Fibroblast of upper back skin (primary cell): ENCODE measurements at places on chromosomes 5 and 9.

DNA sequence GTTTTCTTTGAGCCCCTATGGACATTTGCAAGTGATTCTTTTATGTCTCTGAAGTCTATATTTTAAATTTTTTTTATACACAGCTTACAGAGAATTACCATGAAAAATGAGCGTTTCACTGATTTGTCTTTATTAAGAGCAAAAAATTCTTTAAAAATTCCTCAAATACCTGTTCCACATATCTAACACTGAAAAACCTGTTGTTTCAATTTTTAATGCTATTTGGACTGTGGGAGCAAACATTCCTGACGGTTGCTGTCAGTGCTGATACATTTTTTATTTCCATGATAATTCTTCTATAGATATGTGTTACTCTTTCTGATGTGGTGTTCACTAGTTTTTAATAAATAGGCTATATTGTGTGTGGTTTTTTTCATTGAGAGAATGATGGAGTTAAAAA, 199.8 kb downstream of the GDNF start:
- DNase-seq, result peak; percentile 42

- DNase-seq, result peak; percentile 37
Observed at GRCh38 chr9:25918761-25919160, 240.5 kb upstream of the TUSC1 start.

DNA sequence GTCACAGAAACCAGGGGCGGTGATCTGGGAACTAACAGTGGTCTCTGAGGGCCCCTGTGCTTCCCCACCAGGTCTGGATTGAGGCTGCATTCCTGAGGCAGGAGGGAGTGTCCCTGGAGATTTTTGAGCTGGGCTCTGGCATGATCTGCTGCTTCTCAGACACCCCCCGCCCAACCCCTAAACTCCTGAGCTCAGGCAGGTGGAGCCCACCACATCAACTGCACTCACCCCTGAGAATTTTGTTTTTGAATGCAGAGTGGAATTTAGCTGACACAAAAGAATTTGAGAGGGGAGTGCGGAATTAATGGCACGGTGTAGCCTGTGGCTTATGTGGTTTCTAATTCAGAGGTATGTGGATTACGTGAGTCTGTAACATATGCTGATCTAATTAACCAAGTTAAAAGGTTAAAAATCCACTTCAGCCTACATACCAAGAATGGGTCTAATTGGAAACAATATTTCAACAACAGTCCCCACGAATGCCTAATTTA, 23.9 kb upstream of the CTSL start:
- DNase-seq, result peak; percentile 84

DNA sequence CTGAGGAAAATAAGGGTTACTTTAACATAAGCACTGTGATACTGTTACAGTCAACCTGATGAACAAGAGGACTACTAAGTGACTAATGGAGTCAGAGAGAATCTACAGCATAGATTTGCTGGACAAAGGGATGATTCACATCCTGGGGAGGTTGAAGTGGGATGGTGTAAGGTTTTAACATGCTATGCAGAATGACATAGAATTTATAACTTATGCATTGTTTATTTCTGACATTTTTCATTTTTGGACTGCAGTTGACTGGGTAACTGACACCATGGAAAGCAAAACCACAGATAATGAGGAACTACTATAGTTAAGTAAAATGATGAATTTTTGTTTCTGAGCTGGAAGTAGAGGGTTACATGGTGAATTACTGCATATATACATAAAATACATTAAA, 389.2 kb downstream of the MAT2B start:
- peak; percentile 92 for DNase-seq

DNA sequence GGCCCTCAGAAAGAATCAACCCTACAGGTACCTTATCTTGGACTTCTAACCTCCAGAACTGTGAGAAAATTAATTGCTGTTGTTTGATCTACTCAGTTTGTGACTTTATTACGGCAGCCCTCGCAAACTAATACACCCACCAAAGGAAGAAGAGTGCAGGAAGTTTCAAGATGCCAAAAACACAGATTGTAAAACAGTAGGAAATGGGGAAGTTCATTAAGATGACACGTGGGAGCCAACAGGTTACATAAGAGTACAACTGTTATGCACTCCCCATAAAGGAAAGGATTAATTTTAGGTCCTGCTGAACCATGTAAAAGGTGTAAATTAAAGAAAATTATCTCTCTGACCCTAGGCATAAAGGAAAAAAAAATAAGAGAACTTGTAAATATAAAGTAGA, 294.3 kb downstream of the EPB41L4A start:
- DNase-seq, result no peak

- no peak for DNase-seq
Observed at GRCh38 chr5:154196955-154197652, 6.6 kb downstream of the GALNT10 start.

GRCh38 chr5:133750356-133750755, 138.0 kb upstream of the FSTL4 start:
- no peak for DNase-seq

- peak; percentile 40 for DNase-seq
Observed at GRCh38 chr9:130328349-130328801, 62.8 kb downstream of the HMCN2 start.

- DNase-seq, result no peak
Observed at GRCh38 chr5:96579711-96580110, 82.5 kb upstream of the CAST start.

DNA sequence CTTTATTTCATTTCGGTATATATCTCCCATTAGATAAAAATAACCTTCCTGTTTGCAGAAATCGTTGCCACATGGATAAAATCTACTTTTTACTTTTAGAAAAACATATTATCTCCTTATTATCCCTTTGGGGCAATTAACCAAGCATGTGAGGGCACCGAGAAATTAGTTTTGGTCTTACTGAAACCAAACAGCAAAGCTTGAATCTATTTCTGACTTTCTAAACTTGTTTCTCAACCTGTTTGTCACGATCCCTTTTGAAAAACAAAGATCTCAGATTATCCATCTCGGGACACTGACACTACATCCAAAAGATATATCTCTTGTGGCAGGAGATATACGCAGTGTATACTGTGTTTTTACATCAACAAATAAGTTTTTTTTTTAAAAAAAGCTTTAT, 2.3 kb downstream of the TUT7 start:
- DNase-seq, result no peak

DNA sequence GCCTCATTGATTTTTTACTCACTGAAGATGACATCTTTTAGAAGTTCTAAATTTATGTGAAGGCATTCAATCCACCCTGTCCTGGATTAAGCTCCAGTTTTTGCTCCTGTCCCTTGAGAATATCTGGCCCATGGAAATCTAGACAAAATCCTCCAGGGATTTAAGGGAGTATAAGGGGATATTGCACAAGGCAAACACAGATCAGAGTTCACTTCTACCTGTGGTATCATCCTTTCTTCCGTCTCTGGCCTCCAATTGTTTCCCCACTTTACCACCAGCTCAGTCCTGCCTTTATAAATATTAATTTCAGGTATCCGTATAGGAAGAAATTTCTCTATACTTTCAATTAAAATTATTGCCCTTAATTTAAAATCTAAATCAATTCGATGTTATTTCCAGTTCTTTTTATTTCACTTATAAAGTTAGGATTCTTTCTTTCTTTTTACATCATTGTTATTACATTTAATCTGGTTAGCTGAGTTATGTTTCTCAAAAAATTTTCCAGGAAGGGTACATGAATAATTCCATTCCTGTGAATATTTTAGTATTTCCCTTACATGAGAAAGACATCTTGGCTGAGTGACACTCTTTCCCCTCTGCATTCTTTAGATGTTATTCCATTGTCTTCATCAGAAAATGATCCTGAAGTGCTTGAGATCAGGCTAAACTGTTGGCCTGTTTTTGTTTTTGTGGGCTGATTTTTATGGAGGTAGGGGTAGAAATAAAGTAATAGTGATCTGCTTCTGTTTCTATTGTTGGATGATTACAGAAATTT, 194.3 kb upstream of the MAP3K1 start:
- peak; percentile 87 for DNase-seq

DNA sequence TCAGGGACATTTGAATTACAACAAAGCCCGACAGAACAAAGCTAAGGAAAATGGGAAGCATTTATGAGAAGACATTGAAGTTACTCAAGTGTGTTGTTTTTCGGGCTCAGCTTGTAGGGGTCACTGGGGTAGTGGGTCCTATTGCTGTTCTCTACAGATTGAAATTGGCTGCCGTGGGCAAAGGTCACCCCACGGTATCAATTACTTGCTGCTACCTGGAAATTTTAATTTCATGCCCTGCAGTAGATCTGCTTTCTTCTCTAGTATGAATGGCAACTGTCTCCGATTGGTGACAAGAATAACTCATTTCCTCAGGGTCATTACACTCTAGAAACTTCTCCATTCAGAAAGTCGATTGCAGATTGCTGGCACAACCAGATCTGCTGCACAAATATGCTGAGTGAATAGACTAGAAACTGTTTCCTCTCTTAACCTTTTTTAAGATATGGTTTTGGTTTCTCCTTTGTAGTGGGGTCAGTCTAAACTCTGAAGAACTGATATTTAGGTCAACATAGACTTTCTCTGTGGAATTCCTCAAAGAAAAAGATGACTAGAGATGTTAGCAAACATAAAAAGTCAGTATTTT, 454.1 kb downstream of the ARHGEF28 start:
- DNase-seq, result no peak

GRCh38 chr5:97135868-97136267, 6.5 kb downstream of the LIX1 start:
- DNase-seq, result no peak

GRCh38 chr5:36836831-36837230, 39.7 kb upstream of the NIPBL start:
- no peak for DNase-seq

DNA sequence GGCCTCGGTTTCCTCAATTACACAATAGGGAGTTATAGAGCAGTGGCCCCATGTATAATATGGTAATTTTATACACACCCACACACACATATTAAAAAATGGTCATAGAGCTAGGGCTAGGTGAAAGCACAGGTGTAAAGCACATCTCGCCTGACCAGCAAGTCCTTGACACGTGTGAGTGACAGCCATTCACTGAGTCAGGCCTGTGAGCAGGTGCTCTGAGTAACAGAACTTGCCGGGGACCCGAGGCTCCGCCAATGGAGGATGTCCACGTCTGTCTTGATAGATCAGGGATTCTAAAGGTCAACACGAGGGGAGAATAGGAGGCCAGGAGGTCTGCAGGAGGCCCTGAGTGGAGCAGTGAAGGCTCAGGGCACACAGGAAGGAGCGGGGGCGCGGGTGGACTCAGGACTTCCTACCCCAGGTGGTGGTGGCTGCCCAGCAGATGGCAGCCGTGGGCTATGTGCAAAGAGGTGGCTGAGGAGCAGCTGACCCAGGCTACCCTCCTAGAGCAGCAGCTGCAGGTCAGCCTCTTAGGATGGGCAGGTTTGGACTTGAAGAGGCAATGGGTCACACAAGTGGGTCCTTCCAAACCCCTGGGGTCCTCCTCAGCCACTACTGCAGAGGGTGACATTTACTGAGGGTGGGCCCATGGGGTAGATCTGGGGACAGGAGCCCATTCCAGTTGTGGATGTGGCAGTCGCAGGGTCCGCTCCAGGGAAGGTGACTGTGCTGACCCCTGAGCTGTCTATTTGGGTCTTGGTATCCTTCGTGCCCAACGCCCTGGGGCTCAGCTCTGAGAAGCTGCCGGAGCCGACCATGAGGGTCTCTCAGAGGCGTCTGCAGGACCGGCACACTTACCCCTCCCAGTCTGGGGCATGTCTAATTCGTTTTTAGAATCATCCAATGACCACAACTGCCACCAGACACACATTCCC, 45.9 kb downstream of the PRRT1B start:
- DNase-seq, result peak; percentile 73

- peak; percentile 55 for DNase-seq
Observed at GRCh38 chr9:3740690-3741419, 215.1 kb upstream of the RFX3 start.

DNA sequence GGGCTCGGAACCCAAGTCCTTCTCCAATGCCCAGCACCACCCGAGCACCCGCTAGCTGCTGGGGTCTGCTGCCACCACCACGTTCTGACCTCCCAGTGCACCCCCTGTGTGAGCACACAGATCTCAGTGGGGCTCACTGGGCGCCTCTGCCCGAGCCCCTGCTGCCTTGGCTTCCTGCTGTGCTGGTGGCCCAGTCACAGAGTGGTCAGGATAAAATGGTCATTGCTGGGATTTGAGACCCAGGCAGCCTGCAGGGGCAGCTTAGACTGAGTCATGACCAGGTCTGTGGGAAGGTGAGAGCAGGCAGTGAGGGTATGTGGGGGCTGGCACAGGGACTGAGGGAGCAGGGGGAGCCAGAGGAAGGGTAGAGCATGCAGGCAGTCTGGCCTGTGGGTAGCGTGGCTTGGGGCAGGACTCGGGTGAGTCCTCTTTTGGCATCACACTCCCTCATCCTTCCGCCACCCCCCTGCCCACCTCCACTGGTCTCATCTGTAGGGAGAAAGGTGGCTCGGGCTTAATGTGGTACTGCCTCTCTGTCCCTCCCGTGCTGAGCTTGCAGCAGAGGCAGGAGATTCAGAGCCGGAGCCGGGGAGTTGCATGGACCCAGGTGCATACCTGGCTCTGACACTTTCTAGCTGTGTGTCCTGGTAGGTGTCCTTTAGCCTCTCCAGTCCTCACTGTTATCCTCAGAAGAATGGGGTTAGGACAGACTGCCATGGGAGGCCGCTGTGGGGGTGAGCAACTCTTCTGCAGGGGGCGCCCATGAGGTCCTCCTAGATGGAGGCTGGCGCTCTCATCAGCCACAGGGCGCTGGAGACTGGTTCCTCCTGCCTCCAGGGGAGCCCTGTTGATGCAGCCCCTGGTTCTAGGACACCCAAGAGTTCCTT, 32.1 kb downstream of the USP20 start:
- no peak for DNase-seq

GRCh38 chr9:95100071-95100627, 217.4 kb downstream of the FANCC start:
- peak; percentile 58 for DNase-seq

GRCh38 chr5:131996210-131997025, 15.0 kb downstream of the ACSL6 start:
- no peak for DNase-seq

- DNase-seq, result no peak
Observed at GRCh38 chr5:42785756-42786155, 25.9 kb downstream of the SELENOP start.

- no peak for DNase-seq
Observed at GRCh38 chr9:135887585-135888050, 19.7 kb downstream of the CAMSAP1 start.

- DNase-seq, result no peak
Observed at GRCh38 chr5:123545506-123545905, 33.5 kb downstream of the CSNK1G3 start.

- DNase-seq, result no peak
Observed at GRCh38 chr9:95494022-95494415, 22.8 kb downstream of the PTCH1 start.

- DNase-seq, result peak; percentile 39
Observed at GRCh38 chr5:134138416-134139376, 24.2 kb downstream of the TCF7 start.
